Cardiac muscle cell (in vitro differentiated cells and primary cell): ENCODE measurements at places on chromosomes 11 and 22.

DNA sequence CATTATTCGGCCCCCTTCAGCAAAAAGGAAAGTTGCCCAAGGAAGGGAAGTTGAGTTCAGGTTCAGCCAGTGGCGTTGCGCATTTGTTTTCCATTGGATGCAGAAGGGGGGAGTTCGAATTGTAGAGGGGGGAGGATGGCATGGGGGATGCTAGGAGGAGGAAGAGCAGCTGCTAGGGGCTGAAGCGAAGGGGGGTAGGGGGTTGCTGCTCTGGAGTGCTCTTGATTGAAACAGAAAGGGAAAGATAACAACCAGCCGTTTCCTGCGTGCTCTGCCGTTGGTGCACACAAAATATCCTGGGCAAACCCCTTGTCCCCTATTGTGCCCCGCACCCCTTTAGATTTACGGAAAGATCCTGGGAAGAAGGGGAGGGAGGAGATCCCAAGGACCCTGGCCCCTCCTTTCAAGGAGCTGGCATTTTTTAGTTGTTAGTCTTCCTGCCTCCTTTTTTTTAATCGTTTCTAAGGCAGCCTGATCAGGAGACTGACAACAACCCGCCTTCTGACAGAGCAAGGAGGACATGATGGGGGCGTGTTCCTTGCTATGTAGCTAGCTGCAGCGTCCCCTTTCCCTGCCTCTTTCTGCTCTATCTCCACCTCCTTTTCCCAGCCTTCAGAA lies 2.1 kb downstream of the KMT2A start:
- peak; percentile 74 for DNase-seq

- DNase-seq = peak; percentile 88
Observed at GRCh38 chr11:134033696-134034491, 35.0 kb upstream of the JAM3 start.

GRCh38 chr22:49948116-49948957 lies 12.2 kb upstream of the PIM3 start:
- no peak for DNase-seq

DNA sequence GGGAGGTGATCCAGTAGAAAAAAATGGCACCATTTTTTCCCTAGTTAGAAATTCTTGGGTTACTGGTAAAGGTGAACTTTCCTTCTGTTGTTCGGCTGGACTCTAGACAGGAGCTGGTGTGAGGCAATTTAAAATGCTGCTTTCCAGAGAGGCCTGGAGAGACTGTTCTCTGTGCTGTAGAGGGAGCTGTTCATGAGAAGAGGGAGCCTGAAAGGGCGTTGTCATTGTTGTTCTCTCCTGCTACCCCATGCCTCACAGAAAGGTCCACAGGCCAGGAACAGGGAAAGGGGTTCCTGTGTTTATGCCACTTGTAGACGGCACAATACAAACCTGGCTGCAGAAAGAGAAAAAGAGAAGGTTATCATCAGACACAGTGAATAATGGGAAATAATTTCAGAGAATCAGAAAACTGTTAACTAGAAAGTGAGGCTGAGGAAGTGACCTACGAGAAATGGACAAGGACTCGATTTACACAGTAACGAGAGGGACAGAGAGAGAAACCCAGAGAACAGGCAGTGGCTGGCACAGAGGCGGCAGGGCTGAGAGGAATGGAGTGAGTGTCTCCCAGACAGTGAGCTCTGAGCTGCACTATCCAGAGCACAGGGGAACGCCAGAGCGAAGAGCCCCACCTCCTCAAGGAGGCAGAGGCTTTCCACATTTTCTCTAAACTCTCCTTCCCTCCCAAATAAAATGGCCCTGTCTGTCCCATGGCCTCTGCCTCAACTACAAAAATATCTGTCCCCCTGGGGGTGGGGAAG lies 109.2 kb downstream of the RRM1 start:
- DNase-seq = peak; percentile 30

- peak; percentile 43 for DNase-seq
Observed at GRCh38 chr11:122556605-122557004, 98.9 kb upstream of the UBASH3B start.

GRCh38 chr22:27538666-27539065 lies 262.9 kb downstream of the MN1 start:
- DNase-seq = no peak

DNA sequence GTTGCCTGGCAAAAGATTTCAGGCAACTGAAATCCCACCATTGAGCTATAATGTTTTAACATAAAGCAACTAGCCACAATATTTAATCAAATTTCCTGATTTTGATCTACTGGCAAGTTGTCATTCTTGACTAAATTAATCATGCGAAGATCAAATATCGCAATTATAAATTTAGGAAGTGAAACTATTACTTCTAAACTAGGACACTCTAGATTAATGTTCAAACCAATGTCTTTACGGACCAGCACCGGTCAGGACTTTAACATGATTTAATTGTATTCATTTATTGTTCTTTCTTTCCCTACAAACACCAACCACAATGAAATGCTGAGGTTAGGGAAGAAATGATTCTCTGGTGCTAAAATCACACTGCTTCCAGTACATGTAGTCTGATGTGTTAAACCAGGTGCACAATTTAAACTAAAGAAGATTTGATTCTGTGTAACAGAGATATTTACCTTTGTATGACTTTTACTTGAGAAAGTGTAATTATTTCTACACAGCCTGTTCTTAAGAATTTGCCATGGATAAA lies 14.9 kb downstream of the GAS2 start:
- no peak for DNase-seq

DNA sequence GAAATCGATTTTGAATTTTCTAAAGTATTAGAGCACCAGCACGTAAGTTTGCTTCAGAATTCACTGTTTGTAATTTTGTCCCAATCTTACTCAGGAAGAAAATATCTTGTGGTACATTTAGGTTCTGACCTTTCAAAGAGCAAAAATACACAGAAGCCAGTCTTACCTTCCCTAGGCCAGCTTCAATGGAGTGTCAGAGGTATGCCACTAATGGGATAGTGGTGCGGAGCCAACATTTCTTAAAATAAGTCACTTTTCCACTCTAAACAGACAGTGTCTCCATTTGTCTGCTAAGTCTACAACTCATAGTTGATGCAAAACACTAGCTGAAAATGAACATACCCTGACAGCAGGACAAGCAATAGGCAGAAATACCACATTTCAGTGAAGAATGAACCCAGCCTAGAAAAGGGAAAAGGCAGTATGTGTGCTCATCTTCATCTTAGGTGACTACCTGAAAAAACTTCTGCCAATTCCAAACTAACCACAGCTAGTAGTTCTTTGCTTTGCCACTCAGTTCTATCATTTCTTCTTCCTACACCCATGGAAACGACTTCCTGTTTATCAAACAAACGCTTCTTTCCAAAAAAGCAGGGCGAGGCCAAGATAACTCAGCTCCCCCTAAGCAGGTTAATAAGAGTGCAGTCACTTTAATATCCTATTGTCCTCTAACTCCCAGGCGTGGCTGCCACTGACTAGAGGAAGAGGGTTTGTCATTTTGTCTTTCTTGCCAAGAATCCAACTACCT lies 94.0 kb upstream of the APOA1 start:
- peak; percentile 54 for DNase-seq

DNA sequence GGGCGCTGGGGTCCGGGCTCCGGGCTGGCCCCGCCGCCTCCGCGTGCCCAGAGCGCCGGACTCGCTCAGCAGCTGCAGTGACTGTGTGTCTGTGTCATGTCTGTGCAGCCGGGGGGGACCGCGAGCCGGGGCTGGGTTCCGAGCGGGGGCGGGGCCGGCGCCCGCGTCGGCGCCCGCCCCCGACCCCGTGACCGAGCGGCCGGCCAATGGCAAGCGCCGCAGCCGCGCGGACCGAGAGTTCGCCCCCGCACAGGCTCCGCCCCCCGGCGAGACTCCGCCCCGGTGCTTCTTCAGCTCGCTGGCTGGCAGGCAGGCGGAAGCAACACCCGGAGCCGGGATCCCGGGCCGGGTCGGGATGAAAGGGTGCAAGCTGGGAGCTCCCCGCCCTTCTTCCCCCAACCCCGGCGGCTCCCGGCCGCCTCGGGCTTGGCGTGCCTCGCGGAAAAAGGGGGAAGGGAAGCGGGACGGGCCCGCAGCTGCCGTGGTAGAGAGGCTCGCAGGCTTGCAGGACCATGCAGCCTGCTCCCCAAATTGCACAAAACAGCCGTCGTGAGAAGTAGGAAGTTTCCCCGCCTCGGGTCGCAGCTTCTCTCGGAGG lies 750 bp upstream of the LARGE1 start:
- peak; percentile 99 for DNase-seq

- peak; percentile 43 for DNase-seq
Observed at GRCh38 chr22:32911503-32911902, 110.0 kb downstream of the TIMP3 start.

GRCh38 chr11:119421351-119421750 lies 1.6 kb downstream of the THY1 start:
- no peak for DNase-seq

DNA sequence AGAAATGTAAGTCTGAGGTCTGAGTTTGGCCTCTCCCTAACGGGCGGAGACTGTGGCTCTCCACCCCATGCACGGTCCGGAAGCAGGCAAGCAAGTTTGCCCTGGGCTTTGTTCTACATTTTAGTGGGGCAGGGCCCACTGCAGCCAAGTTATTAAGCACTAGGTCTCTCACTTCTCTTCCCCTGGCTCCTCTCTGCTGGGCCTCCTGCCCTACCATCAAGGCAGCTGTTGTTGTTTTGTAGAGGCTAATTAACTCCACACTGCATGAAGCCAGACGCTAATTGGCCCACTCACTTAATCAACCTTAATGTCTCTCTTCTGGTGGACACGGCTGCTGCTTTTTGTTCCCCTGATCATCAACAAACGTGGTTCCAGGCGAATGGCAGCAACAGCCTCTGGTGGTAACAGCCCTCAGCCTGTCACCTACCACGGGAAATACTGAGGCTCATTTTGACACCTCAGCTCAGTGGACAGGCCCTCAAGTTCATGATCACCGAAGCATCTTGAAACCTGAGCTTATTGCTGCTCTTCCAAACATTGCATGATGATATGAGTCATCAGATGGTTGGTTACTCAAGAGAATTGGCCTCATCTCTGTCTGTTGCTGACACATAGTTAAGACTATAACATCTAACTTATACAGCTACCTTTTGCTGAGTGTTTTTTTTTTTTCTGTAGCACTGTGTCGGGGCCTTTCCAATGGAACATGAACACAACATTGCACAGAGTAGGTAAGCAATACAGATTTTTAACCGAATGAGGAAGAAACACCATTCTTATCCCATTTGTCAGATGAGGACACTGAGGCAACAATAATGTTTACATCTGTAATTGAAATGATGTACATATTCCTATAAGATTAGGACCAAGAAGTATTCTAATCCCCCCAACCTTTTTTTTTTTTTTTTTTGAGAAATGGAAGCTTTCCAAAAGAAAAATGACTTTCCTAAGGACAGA lies 20.8 kb upstream of the LMO2 start:
- peak; percentile 84 for DNase-seq

GRCh38 chr22:16838073-16838472 lies 12.9 kb upstream of the XKR3 start:
- DNase-seq = no peak

DNA sequence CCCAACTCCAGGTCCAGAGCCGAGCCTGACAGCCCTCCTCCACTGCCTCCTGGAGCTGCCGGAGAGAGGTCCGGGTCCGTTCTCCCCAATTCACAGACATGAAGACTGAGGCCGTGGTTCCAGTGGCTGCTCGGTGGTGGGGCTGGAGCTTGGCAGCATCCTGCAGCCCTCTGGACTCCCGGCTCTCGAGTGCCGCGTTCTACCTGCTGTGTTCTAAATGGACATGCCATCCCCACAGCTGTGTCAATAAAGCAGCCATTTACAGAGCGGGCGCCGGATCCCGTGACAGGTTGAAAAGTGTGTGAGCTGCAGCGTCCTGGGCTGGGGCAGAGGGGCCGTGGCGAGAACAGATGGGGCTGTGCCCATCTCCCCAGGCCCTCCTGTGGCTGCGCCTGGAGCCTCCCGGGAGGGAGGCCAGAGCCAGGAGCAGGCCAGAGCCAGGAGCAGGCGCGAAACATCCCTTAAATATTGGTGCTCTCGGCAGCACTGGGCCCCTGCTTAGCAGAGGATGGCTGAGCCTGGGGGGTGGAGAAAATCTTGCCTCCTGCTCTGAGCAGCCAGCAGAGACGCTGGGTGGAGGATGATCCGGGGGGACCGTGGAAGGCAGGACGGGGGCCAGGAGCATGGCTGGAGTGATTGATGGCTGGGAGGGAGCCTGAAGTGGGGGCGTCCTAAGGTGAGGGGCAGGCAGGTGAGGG lies 46.2 kb downstream of the FLRT1 start:
- no peak for DNase-seq

DNA sequence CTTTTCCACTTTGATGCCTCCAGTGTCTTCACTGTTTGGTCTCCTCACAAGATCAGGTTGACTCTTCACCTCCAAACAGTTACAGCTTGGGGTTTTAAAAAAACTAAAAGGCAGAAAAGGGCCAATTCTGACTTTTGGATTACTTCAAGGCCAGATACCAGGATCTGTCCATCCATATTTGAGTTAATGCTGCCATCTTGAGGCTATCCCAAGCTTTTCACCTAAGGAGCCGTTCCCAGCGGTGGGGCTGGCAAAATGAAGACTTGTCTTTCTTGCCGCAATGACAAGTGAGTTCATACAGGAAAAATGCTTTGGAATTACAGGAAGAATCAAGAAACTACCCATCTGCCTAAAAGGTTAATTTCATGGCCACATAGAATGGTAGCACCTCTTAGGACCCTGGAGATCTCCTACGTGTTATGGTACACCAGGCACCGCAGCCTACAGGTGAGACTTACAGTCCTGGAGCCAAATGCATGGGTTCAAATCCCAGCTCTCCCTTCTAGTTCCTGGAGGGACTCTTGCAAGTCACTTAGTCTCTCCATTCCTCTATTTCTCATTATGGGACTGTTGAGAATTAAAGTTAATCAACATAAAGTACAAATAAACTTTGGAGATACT lies 6.0 kb upstream of the OR5B21 start:
- DNase-seq = peak; percentile 77

DNA sequence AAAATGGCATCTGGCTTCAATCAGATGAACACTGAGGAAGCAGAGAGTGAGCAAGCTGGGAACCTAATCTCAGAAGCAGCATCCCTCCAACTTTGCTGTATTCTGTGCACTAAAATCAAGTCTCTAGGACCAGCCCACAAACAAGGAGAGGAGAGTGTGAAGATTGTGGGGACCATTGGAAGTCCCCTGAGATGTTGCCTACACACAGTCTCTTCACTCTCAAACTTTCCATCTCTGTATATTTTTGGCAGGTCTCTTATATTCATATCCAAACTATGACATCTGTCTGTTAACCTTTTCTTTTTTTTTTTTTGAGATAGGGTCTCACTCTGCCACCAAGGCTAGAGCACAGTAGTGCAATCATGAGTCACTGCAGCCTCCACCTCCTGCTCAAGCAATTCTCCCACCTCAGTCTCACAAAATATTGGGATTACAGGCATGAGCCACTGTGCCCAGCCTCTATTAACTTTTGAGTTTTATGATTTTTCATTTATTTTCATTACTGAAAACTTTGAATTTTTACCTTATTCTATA lies 1096.4 kb downstream of the TBC1D22A start:
- no peak for DNase-seq

- DNase-seq = peak; percentile 63
Observed at GRCh38 chr11:17991783-17992433, 20.9 kb downstream of the SERGEF start.

GRCh38 chr11:70048279-70049024 lies 29.7 kb upstream of the ANO1 start:
- DNase-seq = peak; percentile 11

- no peak for DNase-seq
Observed at GRCh38 chr11:64165481-64165841, 452 bp downstream of the MACROD1 start.

GRCh38 chr11:82523141-82523540 lies 210.5 kb downstream of the FAM181B start:
- no peak for DNase-seq
